Mononuclear cell (primary cell): ENCODE measurements at places on chromosomes 11 and 22. TPM values are rescaled to one million over a fixed set of nuclear protein-coding genes. Genes with fewer than 3 reads are reported as not detected.

RFPL2 gene
- 0.10 TPM for total RNA-seq

NEU3 gene
- 9.0 TPM for total RNA-seq

OR52N4 gene
- total RNA-seq, result 1.0 TPM

VPS11 gene
- total RNA-seq, result 34.7 TPM

APOL4 gene
- total RNA-seq, result not detected

NCAM1 gene
- 9.6 TPM for total RNA-seq

KCNJ5 gene
- under 0.01 TPM for total RNA-seq

MOV10L1 gene
- not detected for total RNA-seq

PHOX2A gene
- not detected for total RNA-seq

PKNOX2 gene
- under 0.01 TPM for total RNA-seq

CNTF gene
- 7.8 TPM for total RNA-seq

FAM180B gene
- not detected for total RNA-seq

TNKS1BP1 gene
- 4.2 TPM for total RNA-seq

THOC5 gene
- total RNA-seq, result 27.9 TPM

OR5M10 gene
- not detected for total RNA-seq

HTR3B gene
- not detected for total RNA-seq

OMP gene
- total RNA-seq, result not detected

APOL5 gene
- total RNA-seq, result not detected

OR5AK2 gene
- total RNA-seq, result not detected

SLC35F2 gene
- total RNA-seq, result 6.8 TPM

CD3G gene
- total RNA-seq, result 49.7 TPM

CD6 gene
- total RNA-seq, result 176 TPM

TMX2 gene
- 31.7 TPM for total RNA-seq

CD3E gene
- 136 TPM for total RNA-seq
